ENCODE measurements at places on chromosomes 13 and 19.

DNA sequence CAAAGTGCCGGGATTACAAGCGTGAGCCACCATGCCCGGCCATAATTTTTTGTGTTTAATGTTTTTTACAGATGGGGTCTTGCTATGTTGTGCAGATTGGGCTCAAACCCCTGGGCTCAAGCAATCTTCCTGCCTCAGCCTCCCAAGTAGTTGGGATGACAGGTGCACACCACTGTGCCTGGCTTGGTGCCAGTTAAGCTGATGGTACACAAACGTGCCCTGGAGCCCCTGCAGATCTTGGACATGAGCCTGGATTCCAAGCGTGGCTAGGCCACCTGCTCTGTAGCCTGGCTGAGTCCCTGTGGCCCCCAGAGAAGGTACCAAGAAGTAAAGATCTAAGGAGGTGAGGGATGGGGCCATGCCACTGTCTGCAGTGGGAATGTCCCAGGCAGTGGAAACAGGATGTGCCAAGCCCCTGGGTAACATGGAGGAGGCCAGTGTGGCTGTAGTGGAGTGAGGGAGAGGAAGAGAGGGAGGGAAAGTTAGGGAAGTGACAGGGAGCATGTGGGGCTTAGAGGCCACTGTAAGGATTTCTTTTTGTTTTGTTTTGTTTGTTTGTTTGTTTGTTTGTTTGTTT lies 7.0 kb downstream of the PRODH2 start:
- DNase-seq, result no peak

DNA sequence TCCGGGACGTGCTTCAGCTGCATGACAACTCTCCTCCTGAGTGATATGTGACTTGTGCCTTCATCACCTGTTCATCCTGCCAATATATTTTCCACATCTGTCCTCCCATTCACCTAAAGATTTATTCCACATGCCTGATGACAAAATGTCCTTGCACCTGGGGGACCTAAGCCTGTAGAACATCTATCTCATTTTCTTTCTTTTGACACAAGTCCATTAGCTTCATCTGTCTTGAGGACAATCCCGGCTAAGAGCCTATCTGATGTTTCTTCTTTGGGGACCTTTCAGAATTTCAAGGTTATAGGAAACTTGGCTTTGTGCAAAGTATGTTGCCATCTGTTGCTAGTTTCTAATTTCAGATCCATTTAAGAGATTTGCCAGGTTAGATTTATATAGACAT lies 41.1 kb downstream of the ITGBL1 start:
- no peak for DNase-seq

DNA sequence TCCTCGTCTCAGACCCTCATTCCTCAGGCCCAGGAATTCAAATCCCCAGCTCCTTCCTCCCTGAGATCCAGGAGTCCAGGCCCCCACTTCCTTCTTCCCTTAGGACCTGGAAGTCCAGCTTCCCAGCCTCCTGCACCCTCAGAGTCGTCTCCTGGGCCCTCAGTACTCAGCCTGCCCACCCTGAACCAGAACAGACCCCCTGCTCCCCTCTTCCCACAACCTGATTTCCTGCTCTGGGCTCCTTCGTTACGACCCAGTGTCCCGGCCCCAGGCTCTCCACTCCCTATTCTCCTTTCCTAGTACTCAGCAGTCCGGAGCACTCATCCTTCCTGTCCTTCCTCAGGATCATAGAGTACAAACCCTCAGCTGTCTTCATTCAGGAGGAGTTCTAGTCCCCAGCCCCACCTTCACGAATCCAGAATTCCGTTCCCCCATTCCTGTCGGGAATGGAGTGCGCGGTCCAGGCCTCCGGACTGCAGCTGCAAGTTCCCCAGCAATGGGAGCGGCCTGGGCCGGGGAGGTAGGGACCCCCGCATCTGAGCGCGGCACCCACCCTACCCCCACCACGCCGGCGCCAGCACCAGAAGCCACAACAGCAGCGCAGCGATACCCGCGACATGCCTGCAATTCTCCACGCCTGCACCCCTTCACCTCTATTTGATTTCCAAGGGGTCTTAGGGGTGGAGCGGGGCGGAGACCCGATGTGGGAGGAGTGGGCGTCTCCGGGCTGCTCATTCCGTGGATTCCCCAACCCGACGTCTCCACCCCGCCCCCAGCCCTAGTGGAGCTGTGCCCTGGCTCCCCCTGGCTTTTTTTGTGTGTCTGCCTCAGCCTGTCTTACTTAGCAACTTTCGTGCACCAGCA lies 12.7 kb downstream of the EGLN2 start:
- DNase-seq, result no peak

DNA sequence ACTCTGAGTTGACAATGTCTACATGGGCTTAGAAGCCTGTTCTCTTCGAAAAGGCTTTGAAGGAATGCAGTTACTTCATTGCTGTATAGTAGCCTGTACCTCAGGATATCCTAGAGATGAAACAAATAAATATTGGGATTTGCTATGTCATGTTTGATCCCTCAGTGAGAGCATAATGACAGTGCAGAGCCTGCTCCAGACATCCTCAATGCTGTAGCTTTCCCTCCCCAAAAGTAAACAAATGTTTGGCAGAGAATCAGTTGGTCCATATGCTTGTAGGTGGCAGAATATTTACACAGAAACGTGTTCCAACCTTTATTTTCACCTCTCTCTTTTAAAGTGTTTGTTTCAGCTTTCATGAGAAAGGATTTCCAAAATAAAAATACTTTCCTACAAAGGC lies 515.3 kb upstream of the SGCG start:
- no peak for DNase-seq

- DNase-seq, result no peak
Measured at GRCh38 chr13:40161931-40162330, 504.5 kb downstream of the FOXO1 start.

DNA sequence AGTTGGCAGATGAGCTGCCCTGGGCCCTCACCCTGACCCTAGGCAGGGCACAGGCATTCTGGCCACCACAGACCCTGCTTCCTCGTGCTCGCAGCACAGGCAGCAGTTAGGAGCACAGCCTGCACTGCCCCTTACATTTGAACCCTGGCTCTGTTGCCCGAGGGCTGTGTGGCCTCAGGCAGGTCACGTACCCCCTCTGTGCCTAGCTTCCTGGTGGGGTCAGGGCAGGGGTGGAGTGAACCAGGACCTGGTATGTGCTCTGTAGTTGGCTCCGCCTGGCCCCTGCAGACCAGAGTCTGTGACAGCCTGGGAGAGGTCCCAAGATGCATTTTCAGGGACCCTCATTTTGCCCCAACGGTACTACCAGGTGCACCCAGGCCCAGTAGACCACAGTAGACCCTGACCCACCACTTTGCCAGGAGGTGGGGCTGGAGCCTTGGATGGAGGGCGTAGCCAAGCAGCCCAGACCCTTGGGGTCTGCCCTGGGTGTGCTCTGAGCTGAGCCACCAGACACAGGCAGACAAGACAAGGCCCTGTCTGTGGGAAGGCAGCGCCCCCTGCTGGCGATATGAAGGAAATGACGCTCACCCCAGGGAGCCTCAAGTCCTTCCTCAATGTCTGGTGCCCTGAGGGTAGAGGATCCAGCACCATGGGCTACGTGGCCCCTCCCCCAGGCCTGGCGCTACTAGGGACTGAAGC lies 9.1 kb downstream of the LYL1 start:
- DNase-seq, result no peak

DNA sequence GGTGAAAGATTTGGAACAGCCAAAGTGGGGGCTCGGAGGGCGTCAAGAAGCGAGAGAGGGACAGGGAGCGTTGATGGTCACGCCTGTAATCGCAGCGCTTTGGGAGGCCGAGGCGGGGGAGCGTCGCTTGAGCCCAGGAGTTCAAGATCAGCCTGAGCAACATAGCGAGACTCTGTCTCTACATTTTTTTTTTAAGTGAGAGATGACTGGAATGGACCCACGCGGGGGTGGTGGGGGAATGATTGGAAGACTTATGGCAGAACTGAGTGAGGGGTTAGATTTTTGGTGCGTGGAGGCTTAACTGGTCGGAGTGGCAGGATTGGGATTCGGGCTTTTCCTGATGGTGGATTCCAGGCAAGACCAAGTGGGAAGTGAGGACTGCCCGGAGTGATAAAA lies 725 bp downstream of the PSMD8 start:
- no peak for DNase-seq

DNA sequence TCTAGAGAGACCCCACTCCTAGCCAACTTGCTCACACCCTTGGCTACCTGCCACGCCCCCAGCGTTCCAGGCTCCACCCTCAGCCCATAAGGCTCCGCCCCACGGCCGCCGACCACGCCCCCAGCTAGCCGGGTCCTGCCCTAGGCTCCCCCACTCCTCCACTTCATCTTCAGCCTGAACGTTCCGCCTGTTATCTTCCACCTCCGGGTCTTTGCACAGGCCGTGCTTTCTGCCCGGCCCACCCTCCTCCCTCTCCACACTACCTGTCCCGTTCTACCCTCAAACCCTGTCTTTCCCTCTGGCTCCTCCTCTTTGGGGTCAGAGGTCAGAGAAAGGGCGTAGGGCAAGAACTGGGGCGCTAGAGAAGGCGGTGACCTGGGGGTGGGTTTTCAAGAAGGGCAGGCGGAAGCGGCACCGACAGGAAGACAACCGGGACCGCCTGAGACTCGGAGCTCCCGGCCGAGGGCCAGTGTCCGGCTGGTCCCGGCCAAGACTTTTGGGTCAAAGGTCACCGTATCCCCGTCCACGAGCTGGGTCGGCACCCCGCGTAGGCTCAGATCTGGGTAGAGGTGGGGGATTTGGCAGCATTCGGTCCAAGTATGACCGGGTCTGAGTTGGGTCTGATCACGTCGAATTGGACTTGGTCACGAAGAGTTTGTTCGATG lies 2.2 kb downstream of the PDE4C start:
- no peak for DNase-seq

DNA sequence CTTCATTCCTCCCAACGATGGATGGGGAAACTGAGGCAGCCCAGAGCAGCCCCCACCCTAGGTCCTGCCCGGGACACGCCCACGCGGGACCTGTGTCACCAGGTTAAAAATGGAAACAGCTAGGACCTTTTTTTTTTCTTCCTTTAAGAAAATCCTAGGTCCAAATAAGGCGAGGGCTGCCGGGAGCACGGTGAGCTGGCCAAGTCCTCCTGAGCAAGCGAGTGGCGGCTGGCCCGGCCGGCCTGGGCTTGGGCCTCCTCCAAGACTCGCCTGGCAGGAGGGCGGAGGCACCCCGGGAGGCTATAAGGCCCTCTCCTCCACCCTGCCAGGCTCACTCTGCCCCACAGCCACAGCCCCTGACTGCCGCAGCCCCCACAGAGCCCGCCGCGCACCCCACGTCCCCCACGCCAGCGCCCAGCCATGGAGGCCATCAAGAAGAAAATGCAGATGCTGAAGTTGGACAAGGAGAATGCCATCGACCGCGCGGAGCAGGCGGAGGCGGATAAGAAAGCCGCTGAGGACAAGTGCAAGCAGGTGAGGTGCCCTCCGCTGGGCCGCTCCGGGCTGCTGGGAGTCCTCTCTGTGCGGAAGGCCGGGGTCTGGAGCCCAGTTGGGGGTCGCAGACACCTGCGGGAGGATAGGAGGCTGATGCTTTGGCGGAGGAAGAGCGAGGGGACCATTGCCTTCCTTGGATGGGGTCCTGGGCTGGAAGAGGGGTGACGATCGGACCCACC lies 8.9 kb upstream of the TPM4 start:
- DNase-seq, result no peak

DNA sequence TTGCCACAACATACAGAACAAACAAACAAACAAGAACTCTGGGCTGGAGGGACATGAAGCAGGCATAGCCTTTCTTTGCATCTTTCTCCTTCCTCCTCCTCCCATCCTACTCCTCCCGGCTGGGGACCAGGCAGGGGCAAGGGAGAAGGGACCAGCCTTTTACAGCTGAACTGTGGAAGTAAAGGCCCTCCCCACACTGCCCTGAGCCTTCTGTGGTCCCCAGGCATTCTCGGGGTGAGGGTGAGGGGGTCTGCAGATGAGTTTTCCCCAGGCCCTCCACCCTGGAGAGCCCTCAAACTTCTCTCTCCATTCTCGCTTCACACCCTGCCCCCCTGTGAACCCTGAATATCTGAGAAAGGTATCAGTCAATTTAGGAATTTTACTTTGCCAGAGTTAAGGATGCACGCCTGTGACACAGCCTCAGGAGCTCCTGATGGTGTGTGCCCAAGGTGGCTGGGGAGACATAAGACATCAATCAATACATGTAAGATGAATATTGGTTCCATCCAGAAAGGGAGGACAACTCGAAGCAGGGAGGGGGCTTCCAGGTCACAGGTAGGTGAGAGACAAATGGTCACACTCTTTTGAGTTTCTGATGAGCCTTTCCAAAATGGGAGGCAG lies 170.9 kb downstream of the COL4A1 start:
- DNase-seq, result no peak

GRCh38 chr13:93502071-93502470 lies 275.5 kb downstream of the GPC6 start:
- no peak for DNase-seq

GRCh38 chr13:113746671-113747070 lies 12.4 kb upstream of the TMEM255B start:
- no peak for DNase-seq

GRCh38 chr13:114288157-114288591 lies 6.8 kb downstream of the UPF3A start:
- no peak for DNase-seq

GRCh38 chr13:110109140-110109783 lies 197.7 kb downstream of the COL4A1 start:
- no peak for DNase-seq

GRCh38 chr13:87538366-87539052 lies 132.7 kb upstream of the SLITRK5 start:
- DNase-seq, result no peak

DNA sequence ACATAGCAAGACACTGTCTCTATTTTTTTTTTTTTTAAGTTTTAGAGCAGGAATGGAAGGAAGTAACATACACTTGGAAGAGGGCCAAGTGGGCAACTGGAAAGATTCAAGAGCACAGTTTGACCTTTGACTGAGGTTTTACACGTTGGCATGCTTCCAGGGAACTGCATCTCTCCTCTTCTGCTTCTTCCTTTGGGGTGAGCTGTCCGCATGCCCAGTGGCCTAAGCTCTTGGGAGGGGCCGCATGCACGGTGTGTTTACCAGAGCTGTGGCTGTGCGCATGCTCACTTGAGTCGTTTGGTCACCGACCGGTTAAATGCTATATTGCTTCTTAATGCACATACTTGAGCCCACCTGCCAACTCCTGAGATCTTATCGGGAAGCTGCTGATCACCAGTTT lies 727.7 kb downstream of the UQCRFS1 start:
- no peak for DNase-seq

GRCh38 chr13:99403458-99403971 lies 96.3 kb upstream of the GPR183 start:
- DNase-seq, result no peak

- DNase-seq, result no peak
Measured at GRCh38 chr13:113616991-113617749, 32.6 kb downstream of the TFDP1 start.
